NCI-H1092 (cell line): ENCODE measurements at places on chromosomes 3 and 15.

DNA sequence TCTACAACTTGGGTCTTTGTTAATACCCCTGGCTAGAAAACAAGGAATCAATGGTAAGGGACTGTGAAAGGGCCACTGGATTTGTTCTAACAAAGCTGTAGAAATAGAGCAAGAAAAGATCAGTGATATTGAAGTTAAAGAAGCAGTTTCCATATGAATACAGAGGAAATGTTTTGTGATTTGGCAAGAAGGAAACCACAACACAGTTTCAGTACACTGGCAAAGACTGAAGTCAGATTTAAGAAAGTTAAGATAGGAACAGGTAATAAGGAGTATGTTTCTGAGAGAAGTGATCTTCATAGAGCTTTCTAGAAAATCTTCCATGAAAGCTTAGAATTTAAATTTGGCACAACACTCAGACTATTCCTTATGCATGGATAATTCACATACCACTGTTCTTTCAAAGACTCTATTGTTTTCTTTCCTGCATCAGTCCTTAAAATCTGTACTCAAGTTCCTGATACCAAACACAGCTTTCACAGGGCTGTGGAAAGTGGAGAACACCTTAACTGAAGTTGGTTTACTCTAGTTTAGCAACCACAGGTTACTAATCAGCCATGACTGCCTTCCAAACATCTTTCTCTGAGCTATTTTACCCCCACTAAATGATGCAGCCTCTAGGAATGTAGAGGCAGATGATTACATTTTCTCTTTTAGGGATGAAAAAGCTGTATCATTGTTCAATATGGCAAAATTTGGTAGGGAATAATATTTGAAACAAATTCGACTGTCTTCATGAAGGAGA is 32.4 kb upstream of the ALCAM start:
- DNase-seq: no peak

DNA sequence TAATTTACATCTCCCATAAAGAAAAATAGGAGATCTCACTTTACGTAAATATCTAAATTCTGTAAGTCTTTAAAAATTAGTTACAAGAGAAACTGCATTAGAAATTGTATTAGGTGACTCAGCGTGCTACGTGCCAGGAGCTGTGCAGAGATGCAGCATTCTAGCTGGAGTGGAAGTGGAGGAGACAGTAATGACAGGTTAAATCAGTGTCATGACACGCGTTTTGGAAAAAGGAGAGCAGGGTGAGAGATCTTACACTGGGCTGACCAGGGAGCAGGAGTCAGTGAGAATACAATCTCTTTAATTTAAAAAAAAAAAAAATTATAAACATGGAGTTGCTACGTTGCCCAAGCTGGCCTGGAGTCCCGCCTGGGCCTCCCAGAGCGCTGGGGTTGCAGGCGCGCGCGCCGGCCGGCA is 635 bp downstream of the TUBGCP5 start:
- no peak for DNase-seq

- no peak for DNase-seq
Observed at GRCh38 chr3:4928277-4928789, 50.9 kb upstream of the BHLHE40 start.

DNA sequence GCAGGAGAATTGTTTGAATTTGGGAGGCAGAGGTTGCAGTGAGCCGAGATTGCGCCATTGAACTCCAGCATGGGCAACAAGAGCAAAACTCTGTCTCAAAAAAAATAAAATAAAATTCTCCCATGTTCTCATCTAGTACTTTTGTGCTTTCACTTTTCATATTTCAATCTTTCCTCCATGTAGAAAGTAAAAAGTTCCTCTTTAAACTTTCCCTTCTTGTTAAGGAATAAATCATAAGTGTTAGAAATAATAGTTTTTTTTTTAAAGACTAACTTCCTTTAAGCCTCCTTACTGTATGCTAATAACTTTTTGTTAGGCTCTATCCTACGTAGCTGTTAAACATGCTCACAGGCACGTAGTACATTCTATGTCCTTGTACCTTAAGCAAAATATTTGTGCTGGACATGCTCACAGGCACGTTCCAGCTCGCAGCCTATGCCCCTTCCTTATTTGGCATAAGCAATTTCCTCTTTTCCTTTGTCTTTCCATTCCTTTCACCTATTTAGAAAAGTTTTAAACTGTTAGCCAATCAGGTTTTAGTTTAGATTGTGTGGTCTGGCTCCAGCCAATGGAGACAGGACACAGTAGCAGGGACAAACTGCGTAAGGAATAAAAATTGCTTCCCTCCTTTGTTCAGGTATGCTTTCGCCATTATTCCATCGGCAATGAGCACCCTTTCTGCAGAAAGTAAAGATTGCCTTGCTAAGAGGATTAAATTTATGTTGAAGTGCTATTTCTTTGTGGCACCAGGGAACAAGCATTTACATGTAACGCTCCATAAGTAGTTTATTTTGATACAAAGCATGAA is 38.9 kb upstream of the PIK3CB start:
- no peak for DNase-seq

GRCh38 chr15:25689592-25689991 is 173.5 kb downstream of the ATP10A start:
- DNase-seq: no peak
